Inflammatory macrophage treated with lipopolysaccharide for 4 hours (primary cell): ENCODE measurements at places on chromosomes 16 and 17.

- no peak for DNase-seq
Measured at GRCh38 chr16:2973093-2973492, 3.9 kb downstream of the PAQR4 start.

GRCh38 chr16:23575834-23576233, 18.3 kb downstream of the UBFD1 start:
- DNase-seq = no peak

GRCh38 chr17:4994081-4994595, 3.2 kb downstream of the INCA1 start:
- DNase-seq = no peak

GRCh38 chr17:15261802-15262290, 3.3 kb downstream of the PMP22 start:
- no peak for DNase-seq

DNA sequence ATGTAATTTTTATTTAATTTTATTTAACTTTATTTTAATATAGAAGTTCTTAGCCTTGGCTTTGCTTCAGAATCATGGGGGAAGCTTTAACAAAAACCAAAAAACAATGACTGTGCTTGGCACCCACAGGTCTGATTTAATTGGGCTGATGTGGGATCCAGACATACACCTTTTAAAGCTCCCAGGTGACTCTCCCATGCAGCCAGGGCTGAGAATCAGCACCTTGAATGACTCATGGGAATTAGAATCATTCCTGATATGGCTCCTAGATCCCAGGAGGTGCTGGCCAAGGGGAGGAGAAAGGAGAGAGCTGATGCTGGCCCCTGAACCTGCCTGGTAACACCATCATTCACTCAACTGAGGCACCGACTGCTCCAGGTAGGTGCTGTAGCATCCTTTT, 240.7 kb downstream of the PARN start:
- no peak for DNase-seq
